K562 (cell line): ENCODE measurements at places on chromosomes 3 and 15. TPM values are rescaled to one million over a fixed set of nuclear protein-coding genes. Genes with fewer than 3 reads are reported as not detected.

- no peak for DNase-seq
Measured at GRCh38 chr3:22308871-22309270, 557.9 kb upstream of the ZNF385D start.

GRCh38 chr3:191894406-191894805 is 433.4 kb downstream of the PYDC2 start:
- DNase-seq, result no peak

DNA sequence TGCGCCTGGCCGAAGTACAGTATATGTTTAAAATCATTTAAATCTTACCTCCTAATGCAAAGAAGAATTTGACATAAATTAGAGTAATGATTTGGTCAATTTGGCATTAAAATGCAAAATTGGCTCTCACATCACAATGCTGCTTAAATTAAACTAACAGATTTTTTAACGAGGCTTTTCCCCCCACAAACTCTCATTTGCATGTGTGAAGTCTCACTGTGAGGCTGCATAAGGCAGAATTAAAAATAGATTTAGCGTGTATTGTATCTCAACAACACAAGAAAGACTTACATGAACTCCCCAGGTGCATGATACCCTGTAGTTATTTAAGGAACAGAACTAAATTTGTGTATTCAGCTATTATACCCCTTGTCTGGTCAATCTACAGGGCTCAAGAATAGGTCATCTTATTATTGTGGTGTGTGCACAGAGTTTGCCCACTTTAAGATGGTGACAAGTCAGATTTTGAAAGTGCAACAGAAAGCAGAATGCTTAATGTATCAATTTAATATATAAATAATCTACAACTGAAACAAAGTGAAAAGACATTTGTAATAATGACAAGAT is 897.9 kb downstream of the EPHA3 start:
- DNase-seq, result no peak

DNA sequence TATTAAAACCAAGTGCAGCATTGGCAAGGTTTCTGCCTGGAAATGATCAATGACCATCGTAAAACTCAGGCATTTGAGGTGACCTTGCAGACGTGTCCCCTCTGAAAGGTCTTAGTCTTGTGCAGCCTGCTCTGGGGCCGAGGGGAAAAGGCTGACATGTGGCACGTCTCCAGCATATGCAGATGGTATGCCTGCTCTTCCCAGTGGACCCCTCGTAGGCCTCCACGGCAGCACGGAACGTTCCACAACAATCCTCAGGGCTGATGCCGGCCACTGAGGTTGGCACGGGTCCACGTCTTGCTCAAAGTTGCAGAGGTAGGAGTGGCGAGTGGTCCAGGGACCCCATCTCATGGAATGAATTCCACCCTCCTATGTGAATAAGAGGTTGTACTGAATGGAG is 247.5 kb upstream of the LYSMD4 start:
- DNase-seq, result no peak

DNA sequence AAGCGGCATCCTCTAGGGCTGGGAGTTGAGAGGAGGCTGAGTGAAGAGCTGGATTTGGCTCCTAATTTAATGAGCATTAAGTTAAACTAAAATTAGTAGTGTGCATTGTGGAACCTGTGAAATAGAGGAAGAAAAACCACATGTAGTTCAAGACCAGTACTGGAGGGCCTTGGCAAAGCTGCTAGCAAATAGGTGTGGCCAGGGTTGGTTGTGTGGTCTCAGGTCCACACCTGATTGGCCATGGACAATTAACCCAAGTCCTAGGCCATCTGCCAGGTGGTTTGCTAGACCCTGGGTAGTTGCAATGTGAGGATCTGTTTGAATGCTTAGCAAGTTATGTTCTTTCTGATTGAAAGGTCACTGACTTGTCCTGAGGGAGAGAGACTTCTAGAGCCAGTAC is 275.5 kb downstream of the PDCD6IP start:
- DNase-seq, result no peak

GRCh38 chr3:28575746-28576613 is 227.4 kb upstream of the AZI2 start:
- no peak for DNase-seq

DNA sequence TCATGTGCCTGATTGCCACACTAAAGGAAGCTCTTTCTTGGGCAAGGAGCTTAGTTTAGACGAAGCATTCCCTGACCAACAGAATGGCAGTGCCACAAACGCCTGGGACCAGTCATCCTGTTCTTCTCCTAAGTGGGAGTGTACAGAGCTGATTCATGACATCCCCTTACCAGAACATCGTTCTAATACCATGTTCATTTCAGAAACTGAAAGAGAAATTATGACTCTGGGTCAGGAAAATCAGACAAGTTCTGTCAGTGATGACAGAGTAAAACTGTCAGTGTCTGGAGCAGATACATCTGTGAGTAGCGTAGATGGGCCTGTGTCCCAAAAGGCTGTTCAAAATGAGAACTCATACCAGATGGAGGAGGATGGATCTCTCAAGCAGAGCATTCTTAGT is 18.4 kb downstream of the SENP5 start:
- DNase-seq, result no peak

DNA sequence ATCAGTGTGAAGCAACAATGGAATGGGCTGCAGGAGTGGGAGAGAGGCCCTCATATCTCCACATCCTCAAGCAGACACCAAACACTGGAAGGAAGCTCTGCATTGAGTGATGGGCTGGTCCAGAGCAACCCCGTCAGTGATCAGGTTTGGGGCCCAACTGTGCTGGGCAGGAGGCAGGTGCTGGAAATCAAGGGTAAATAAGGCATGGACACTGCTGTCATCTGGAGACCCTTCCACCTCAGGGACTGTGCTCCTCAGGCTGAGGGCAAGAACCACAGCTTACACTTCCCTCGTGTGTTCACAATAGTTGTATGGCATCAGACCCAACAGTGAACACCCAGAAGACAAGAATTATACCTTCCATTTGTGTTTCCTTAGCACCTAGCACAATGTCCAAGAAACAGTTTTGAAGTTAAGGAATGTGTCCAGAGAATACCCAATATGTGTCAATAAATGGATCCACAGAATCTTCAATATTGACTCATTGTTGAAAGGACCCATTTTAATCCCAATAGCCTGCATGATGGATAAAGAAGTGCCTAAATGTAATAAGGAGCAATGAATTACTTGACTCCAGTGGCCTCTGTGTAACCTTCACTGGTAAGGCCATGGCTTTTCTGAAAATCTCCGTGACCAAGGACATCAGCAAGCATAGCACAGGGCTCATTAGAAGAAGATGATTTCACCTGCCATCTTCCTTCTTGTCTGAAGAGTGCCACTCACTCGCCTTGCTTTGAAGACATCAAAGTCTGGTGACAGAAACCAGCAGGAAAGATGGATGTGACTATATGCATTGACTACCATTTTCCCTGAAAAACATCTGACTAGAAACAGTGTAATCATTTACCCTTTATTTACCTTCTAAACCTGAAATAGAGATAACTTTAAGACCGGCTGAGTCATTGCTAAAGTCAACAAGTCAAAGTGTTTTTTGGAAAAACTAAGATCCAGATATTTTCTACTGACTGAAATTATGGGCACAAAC is 7.0 kb upstream of the AHSG start:
- no peak for DNase-seq

GRCh38 chr15:77097248-77097721 is 26.4 kb upstream of the TSPAN3 start:
- peak; percentile 15 for DNase-seq

- DNase-seq, result no peak
Measured at GRCh38 chr3:42014921-42015533, 53.1 kb upstream of the ULK4 start.

DNA sequence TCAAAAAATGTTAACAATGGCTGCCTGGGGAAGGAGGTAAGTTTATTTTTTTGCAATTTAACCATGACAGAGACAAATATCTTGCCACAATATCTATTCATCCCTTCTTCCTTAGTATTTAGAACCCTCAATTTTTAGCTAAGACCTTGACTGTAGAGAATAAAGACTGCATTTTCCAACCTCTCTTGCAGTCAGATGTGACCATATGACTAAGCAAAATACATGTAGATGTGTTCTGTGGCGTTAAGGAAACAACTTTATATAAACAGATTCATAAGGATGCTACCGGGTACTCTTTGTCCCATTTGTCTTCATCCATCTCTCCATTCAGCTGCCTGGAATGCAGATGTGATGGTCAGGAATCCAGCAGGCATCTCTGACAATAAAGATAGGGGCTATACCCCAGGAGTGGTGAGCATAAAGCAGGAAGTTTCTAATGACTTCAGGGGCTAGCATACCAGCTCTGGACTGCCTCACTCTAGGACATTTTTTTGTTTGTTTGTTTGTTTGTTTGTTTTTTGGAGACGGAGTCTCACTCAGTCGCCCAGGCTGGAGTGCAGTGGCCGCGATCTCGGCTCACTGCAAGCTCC is 41.1 kb downstream of the LHFPL4 start:
- no peak for DNase-seq

- DNase-seq, result no peak
Measured at GRCh38 chr3:72487946-72488737, 360.1 kb downstream of the SHQ1 start.

GRCh38 chr3:146715170-146715569 is 110.0 kb upstream of the PLSCR5 start:
- DNase-seq, result no peak

DNA sequence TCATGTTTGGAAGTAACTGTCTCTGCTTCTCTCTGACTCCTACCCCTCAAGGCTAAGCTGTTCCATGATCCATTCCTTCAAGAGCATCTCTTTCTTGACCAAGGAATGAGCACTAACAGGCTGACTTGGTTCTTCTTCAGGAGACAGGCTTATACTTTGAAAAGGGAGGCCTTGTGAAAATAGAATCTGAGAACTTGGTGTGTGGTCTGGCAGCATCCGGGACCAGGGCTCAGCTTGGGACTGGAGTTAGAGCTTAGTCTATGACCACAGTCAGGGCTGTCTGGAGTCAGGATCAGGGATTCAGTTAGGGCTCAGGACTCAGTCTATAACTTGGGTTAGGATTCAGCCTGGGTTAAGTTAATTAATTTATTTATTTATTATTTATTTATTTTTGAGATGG is 44.9 kb upstream of the SLC6A6 start:
- no peak for DNase-seq

DNA sequence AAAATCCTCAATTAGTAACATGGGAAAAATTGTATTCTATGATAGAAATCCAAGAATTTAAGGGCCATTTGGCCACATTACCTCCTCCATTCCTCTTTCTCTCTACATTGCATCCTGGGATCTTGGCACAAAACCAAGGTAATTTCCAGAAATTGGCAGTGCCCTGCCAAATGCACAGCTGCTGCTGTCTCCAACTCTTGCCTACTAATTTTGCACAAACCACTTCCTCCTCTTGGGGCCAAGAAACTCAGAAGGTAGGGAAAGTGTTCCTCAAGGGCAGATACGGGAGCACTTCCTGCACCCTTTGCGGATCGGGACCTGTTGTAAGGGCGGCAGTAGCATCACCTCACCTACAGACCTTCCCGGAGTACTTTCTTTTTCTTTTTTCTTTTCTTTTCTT is 57.8 kb downstream of the MAP3K13 start:
- no peak for DNase-seq

DNA sequence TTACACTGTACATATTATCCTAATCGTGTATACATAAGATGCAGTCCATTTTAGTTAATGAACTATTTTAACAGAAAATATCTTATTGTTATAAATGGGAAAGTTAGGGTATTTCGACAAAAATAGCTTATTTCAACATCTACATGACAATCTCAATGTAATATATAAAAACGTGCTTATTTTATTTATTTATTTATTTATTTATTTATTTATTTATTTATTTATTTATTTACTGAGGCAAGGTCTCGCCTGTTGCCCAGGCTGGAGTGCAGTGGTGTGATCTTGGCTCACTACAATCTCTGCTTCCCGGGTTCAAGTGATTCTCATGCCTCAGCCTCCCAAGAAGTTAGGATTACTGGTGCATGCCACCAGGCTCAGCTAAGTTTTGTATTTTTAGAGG is 614.2 kb downstream of the CADM2 start:
- DNase-seq, result no peak

GRCh38 chr15:66570842-66571478 is 5.2 kb upstream of the LCTL start:
- no peak for DNase-seq

DNA sequence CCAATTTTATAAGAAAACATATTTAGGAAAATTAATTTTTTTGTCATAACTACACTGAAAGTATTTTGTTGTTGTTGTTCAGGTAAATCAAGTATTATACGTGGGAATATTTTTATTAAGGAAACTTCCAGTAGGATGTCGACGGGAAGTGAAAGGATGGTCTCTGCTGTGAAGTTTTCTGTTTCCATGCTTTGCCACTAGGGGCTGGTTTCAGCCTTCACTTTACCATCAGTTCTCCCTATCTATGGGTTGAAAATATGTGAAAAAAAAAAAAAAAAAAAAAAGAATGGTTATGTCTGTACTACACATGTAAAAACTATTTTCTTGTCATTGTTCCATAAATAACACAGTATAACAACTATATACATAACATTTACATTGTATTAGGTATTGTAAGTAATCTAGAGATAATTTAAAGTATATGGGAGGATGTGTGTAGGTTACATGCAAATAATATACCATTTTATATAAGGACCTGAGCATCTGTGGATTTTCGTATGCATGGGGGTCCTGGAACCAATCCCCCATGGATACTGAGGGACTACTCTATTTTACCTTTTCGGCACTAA is 136.7 kb downstream of the SMAD6 start:
- DNase-seq, result peak; percentile 61

GRCh38 chr15:78265137-78265460 is 737 bp downstream of the DNAJA4 start:
- no peak for DNase-seq

DNA sequence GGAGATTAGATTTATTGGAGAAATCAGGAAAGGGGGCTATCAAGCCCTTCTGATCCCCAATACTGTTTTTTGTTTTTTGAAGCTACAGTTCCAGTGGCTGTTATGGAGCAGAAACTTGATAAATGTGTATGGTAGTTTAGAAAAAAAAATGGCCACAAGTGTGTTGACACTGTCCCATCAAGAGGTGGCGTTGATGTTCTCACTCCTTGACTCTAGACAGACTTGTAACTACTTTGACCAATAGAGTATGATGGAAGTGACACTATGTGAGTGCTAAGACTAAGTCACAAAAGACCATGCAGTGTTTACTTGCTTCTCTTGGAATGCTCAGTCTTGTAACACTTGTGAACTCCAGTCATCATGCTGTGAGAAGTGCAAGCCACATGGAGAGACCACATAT is 356.7 kb downstream of the PDCD6IP start:
- DNase-seq, result no peak

DNA sequence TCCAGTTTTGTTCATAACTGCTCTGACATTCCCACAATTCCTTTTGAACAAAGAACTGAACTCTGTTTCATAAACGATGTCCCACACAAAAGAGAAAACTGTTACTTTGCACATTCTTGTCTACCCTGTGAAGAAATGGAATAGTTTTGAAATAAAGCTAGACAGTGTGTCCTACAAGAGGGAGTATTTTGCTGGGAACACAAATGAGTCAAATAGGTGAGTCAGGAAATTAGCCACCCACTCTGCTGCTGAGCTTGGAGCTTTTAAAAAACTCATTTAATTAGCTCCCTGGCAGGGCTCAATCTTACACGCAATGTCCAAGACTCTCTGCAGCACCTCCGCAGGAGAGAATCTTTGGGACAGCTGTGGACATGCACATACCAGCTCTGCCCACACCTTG is 193.4 kb downstream of the SLC9A9 start:
- no peak for DNase-seq

GRCh38 chr15:101026656-101027272 is 107.6 kb downstream of the LRRK1 start:
- no peak for DNase-seq

The SLC7A14 gene
- total RNA-seq, result not detected in 2 replicates

The CDHR4 gene
- not detected in 2 replicates for total RNA-seq

The NCK1 gene
- total RNA-seq, result 22.6 and 23.2 TPM in 2 replicates

The LZTFL1 gene
- 15.3 TPM in 2 replicates for total RNA-seq

The TMEM212 gene
- total RNA-seq, result not detected in 2 replicates

The PSMD6 gene
- total RNA-seq, result 104 and 108 TPM in 2 replicates

The ACTC1 gene
- total RNA-seq, result 0.09 TPM in 1 of 2 replicates, not detected in the other

The HAPLN3 gene
- 1.9 and 2.4 TPM in 2 replicates for total RNA-seq
